Activated T-helper 1 cell treated with anti-CD3 and anti-CD28 coated beads, Interleukin-2, amount 50 U/mL, for 16 hours (primary cell): ENCODE measurements at places on chromosomes 7 and 10.

GRCh38 chr10:20017961-20018360 lies 201.7 kb downstream of the PLXDC2 start:
- no peak for DNase-seq

GRCh38 chr10:15821046-15821683 lies 39.1 kb downstream of the MINDY3 start:
- DNase-seq: no peak

- DNase-seq: no peak
These were observed 60.3 kb downstream of the ATOH7 start for GRCh38 chr10:68171539-68172080.

GRCh38 chr10:43206391-43207235 lies 60.3 kb downstream of the RASGEF1A start:
- no peak for DNase-seq

DNA sequence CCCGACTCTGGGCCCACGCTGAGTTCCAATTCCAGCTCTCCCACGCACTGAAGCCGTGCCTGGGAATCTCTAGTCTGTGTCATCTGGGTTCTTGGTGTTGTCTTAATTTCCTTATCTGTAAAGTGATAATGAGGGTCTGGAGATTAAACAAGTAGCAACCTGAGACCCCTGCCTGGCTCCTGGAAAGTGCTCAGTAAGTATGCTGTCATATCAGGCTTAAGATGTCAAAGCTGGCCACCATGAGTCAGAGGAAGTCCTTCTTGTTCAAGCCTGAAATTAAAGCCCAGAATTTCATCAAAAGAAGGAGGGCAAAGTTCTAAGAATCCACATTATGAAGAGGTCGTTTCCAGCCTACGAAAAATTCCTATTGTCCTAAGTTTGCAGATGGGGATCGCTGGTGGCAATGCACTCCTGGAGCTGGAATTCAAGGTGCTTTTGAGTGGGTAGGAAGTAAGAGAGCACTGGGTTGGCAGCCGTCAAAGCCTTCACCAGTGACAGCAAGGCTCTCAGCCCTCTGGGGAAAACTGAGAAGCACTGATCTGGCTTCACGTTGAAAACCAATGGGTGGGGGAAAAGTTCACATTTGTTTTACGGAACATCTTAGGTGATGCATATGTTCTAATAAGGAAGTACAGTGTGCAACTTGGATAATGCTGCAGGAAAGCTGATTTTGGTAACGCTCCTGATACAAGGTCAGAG lies 50.3 kb upstream of the NCAPG2 start:
- DNase-seq: no peak

- DNase-seq: peak; percentile 23
These were observed 19.6 kb upstream of the CFAP46 start for GRCh38 chr10:132961787-132962622.

DNA sequence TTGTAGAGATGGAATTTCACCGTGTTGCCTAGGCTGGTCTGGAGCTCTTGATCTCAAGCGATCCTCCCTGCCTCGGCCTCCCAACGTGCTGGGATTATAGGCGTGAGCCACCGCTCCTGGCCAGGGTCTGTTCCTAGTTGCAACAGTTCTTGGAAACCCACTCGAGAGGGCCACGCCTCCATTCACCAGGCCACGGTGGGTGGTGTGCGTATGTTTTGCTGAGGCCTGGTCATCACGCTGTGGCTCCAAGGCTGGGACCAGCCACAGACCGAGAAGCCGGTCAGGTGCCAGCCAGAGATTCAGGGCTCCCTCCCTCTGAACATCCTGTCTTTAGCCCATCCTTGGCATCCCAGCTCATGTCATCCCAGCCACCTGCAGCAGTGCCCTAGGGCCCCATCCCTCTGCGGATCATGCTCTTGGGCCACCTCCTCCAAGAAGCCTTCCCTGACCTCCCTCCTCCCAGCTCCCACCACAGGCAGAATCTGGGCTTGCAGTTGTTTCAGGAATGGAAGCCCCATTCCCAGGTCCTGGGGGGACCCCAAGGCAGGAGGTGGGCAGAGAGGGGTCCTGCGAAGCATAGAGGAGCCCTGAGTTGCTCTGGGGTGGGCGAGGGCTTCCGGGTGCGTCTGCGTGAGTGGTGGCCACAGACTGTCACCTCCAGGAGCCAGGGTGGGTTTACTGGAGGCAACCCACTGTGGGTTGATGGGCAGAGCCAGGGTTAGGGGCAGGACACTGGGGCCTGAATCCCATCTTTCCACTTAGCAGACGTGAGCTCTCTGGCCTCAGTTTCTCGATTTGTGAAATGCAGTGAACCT lies 5.2 kb downstream of the LAT2 start:
- no peak for DNase-seq

DNA sequence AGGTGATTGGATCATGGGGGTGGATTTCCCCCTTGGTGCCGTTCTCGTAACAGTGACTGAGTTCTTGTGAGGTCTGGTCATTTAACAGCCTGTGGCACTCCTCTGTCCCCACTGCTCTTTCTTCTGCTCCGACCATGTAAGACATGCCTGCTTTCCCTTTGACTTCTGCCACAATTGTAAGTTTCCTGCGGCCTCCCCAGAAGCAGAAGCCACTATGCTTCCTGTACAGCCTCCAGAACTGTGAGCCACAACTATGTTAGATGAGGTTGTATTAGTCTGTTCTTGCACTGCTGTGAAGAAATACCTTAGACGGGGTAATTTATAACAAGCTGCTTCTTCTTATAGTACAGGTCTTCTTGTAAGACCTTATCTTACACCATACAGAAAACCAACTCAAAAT lies 241.7 kb upstream of the KLF14 start:
- no peak for DNase-seq

GRCh38 chr10:69327463-69328379 lies 49.4 kb downstream of the HK1 start:
- DNase-seq: no peak

DNA sequence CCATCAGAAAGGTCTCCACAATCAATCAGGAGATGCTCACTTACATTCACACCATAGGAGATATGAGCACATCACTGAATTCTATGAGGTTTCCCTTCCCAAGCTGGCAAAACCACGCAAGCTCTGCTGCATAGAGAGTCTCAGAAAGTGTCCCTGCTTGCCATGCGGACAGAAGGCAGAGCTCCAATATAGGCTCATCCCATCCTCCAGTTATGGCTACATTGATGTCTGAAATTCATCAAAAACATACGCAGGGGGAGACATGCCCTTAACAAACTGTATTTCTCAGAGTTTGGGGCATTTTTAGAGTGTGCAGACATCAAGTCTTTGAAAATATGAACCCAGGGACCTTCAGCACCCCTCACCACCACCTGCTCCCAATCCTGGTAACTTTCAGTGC lies 2.9 kb downstream of the C10orf90 start:
- DNase-seq: no peak

DNA sequence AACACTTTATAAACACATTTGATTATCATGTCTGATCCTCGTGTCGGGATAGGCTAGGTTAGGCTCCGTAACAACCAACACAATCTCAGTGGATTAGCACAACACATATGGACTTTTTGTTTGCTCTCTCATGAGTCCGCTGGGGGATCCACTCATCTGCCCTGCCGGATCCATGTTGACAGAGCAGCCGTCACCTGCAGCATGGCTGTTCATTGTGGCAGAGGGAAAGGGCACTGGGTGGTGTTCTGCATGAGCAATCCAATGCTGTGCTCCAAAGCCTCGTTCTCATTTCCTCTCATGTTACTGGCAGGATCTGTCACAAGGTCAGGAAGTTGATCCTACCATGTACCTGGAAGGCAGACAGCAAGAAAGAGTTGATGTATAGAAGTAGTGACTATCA lies 62.5 kb upstream of the RAPGEF5 start:
- DNase-seq: no peak

- DNase-seq: no peak
These were observed 24.0 kb upstream of the SNX10 start for GRCh38 chr7:26267601-26268166.

DNA sequence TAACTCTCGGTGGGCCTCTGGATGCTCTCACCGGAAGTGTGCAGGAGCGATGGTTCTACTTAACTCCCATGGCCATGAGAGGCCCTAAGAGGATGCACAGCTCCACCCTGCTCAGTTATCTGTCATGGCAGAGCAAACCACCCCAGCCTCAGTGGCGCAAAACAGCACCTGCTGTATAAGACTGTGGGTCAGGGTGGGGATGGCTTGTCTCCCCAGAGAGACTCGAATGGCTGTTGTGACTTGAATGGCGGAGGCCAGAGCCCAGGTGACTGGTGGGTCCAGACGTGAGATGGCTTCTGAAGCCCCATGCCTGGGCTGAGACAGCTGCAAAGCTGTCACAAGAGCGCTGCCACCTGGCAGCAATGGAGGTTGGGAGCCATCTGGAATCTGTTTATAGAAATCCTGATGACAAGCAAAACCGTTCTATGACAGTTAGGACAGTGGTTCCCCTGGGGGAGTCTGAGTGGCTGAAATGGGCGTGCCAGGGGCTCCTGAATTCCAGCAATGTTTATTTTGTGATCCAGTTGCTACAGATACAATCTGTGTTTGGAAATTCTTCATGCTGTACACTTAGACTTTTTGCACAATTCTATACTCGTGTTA lies 490.5 kb downstream of the TCERG1L start:
- no peak for DNase-seq

GRCh38 chr10:44923611-44924010 lies 12.5 kb downstream of the TMEM72 start:
- DNase-seq: no peak

- no peak for DNase-seq
These were observed 32.4 kb upstream of the TCF7L2 start for GRCh38 chr10:112917681-112918080.

- no peak for DNase-seq
These were observed 472.1 kb upstream of the IGFBP3 start for GRCh38 chr7:46393142-46393541.

DNA sequence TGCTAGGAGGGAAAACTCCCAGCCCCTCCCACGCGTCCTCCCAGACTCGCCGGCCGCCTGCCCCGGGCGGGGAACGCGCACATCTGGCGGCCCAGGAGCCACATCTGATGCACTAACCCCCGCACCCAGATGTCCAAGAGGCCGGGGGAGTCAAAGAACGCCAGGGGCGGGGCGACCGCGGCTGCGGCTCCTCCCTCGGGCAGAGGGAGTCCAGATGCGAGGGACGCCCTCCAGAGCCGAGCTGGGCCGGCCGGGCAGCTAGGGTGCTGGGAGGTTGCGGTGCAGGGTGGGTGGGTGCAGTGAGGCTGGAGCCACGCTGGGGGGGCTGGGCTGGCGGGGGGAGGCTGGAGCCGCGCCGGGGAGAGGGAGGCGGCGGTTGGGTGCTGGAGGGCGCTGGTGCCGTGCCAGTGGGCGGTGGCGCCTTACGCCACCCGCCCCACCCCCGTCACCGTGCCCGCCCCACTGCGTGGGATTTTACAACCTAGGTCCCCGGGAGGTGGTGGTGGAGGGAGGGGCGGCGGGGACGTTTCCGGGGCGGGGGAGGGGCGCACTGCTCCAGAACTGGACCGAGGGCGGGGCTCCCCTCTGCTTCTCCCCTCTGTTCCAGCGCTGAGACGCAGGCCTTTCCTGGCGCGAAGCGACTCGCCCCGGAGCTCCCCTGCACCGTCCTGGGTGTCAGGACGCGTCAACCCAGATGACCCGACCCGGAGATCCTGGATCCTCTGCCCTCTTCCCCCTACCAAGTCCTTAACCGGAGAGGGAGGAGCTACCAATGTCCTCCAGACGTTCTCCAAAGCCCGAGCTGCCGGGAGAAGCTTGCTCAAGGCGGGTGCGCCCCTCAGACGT lies 109.1 kb downstream of the REEP3 start:
- DNase-seq: peak; percentile 41

- DNase-seq: no peak
These were observed 493.2 kb downstream of the ZWINT start for GRCh38 chr10:55867848-55868247.

DNA sequence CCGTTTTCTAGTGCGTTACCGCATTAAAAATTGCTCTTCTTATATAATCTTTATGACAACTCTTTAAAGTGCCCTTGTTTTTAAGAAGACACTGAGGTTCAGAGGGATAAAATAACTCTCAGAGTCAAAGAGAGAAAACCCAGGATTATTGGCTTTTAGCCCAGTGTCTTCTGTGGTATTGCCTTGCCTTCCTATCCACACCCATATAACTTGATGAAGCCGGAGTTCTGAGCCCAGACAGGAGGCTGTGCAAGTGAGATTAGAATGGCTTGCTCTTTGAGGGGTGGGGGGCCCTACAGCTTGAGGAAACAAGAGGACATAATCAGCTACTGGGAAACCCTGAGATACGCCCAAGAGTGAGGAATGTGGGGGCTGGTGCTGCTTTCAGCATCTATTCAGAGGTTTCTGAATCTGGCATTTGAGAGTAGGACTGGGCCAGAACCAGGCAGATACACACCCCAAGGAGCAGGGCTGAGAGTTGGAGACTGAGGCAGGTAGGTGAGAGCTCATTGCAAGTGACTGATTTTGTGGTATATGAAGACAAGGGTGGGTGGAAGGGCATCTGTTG lies 2.3 kb downstream of the PRXL2A start:
- no peak for DNase-seq

- no peak for DNase-seq
These were observed 79.0 kb downstream of the KIAA1549 start for GRCh38 chr7:138902161-138902560.
